ENCODE measurements at places on chromosomes 1 and 21.
A peak's percentile ranks its signal among the peaks of the same experiment; 100 is the strongest.

- no peak for DNase-seq
These were observed 48.7 kb downstream of the RAP1GAP start for GRCh38 chr1:21620496-21620895.

DNA sequence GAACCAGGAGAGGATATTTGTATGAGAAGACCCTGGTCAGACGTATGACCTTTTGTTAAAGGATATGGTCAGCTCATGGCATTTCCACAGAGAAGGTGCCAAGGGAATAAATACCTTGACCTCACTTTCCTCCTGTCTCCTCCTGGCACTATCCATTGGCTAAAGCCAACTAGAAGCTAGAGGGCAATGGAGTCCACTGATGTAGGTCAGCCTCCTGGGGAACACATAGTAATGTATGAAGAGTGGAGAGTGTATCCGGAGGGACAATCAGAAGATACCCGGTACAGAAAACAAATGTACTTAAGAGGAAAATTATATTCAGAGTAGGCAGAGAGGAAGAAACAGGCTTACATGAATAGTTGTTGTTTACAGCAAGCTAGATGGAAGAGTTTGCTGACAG, 698 bp upstream of the NTMT2 start:
- no peak for DNase-seq

GRCh38 chr1:111516005-111516535, 12.6 kb upstream of the ADORA3 start:
- DNase-seq, result peak; percentile 21

DNA sequence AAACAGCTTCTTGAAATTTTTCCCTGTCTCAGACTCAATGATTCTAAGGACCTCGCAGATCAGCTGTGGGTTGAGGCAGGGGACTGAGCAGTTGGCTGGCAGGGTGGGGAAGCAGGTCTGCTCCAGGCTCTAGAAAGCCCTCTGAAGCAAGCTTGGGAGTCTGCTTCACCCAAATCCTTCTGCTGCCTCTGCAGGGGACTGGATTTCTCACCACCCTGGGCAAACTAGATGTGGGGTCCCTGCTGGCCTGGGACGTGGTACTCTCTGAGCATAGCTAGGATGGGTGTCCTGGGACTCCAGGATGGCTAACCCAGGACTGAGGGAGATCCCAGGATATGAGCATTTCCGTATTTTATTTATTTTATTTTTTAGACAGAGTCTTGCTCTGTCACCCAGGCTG, 89.3 kb downstream of the LAMC2 start:
- no peak for DNase-seq
